ENCODE measurements at places on chromosomes 4 and X.
A peak's percentile ranks its signal among the peaks of the same experiment; 100 is the strongest.

DNA sequence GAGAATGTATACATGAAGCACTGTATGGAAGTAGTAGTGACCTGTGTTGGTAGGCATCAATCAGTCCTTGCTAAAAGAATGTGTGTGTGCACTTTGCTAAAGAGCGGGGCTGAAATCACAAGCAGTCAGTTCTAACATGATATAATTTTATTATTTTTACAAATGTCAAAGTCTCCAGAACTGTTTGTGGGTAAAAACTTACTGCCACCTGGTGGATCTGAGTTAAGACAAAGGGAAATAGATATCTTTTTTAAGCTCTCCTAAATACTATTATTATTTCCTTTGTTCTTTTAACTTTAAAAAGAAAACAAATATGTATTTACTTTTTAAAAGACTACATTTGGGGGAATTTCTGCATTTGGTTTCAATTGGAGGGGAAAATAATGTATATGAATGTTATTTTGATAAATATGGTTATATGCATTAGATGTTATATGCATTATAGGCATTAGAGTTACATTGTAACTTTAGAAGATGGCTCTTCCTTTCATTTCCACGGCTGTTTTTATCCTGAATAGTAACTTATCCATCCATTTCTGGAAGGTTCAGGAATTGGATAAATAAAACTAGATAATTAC lies 7.8 kb upstream of the CLOCK start:
- no peak overlapping the region for H3K4me3 ChIP-seq
- DNase-seq = no peak
- H3K36me3 ChIP-seq = no peaks in the 10 kb centered on the region
- H3K27ac ChIP-seq = no peak overlapping the region

DNA sequence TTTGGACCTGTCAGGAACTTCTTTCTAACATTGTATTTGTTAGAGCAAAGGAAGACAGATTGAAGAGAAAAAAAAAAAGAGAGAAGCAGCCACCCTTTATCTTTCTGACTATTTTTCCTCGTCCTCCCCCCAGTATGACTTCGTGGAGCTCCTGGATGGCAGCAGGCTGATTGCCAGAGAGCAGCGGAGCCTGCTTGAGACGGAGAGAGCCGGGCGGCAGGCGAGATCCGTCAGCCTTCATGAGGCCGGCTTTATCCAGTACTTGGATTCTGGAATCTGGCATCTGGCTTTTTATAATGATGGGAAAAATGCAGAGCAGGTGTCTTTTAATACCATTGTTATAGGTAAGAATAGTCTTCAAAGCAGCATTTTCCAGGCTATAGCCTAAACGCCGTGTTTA lies 237.7 kb downstream of the DCTD start:
- no peaks in the 10 kb centered on the region for H3K27me3 ChIP-seq
- H3K4me3 ChIP-seq = no peak overlapping the region
- no peak for DNase-seq
- H3K4me1 ChIP-seq = no peaks in the 10 kb centered on the region
- H3K36me3 ChIP-seq = no peaks in the 10 kb centered on the region

- no peak overlapping the region for H3K27ac ChIP-seq
- no peaks in the 10 kb centered on the region for H3K36me3 ChIP-seq
- no peaks in the 10 kb centered on the region for H3K4me1 ChIP-seq
- no peaks in the 10 kb centered on the region for H3K27me3 ChIP-seq
- no peak overlapping the region for H3K4me3 ChIP-seq
- DNase-seq = no peak
Measured at GRCh38 chr4:5973486-5974220, 44.6 kb downstream of the C4orf50 start.

DNA sequence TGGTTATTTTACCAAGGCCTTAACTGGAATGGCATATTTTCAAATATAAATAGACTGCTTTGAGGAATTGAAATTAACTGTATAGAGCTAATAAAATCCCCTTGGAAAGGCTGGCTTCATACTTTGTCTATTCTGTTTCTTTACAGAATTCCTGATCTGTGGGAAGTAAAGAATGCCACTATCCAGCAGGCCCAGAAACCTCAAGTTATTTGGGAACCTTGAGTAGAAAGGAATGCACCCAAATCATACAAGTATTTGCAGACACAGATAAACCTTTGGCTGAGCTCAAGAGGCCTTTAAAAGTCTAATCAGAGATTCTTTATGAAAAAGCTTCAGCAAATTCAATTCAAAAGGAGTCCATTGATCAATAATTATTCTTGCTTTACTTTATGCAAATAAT lies 975.7 kb upstream of the PABPC4L start:
- DNase-seq = no peak
- H3K36me3 ChIP-seq = no peaks in the 10 kb centered on the region
- H3K27me3 ChIP-seq = no peaks in the 10 kb centered on the region
- H3K4me1 ChIP-seq = no peaks in the 10 kb centered on the region
- no peak overlapping the region for H3K27ac ChIP-seq

GRCh38 chr4:184473499-184474262 lies 669 bp downstream of the IRF2 start:
- peak; percentile 12 for DNase-seq
- H3K27ac ChIP-seq = peak overlapping the region; percentile 84
- H3K36me3 ChIP-seq = no peaks in the 10 kb centered on the region
- peaks cover 28% of the 10 kb centered on the region for H3K4me1 ChIP-seq
- peak overlapping the region; percentile 98 for H3K4me3 ChIP-seq

- DNase-seq = no peak
- no peaks in the 10 kb centered on the region for H3K4me1 ChIP-seq
- no peak overlapping the region for H3K4me3 ChIP-seq
- H3K36me3 ChIP-seq = no peaks in the 10 kb centered on the region
Measured at GRCh38 chrX:17563515-17563914, 173.8 kb upstream of the SCML1 start.

- H3K4me1 ChIP-seq = no peaks in the 10 kb centered on the region
- no peak overlapping the region for H3K4me3 ChIP-seq
- peaks cover 43% of the 10 kb centered on the region for H3K36me3 ChIP-seq
Measured at GRCh38 chr4:145154573-145154972, 25.8 kb downstream of the OTUD4 start.
